ENCODE measurements at places on chromosomes 3 and 15.

DNA sequence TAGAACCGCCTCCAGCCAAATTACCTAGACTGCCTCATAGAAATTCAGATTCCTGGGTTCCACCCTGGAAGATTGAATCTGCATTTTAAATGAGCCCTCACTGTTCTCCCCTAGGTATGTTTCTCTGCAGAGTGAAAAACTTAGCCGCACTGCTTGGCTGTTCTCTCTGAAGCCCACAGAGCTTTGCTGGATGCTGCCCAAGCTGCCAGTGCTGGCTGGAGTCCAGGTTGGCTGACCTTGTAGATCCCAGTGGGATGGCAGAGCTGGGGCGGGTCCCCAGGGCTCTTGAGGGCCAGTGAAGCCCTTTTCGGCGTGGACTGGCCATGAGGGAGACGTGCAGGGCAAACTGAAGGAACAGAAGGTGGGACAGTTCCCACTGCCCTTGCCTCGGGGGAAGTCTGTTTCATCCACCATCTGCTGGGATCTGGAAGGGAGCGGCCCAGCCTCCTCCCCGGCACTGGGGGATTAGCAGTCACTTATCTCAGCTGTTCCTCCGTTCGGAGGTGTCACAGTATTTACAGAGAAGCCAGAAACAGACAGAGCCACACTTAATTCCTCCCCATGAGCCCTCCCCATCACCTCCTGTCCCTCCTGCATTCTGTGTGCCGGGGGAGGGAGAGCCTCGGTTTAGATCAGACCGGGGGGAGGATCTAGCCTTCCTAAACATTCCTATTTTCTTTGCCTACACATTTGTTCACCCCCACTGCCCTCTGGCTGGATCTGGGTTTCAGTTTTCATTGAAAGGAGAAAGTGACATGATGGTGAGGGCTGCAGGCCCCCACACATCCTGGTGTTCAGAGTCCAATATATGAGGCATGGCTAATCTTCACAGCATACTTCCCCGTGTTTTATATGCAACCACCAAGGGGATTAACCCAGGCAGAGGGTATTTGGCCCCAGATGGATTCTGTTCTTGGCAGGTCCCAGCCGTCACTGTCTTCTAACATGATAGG is 4.1 kb upstream of the ACTC1 start:
- no peak for DNase-seq

DNA sequence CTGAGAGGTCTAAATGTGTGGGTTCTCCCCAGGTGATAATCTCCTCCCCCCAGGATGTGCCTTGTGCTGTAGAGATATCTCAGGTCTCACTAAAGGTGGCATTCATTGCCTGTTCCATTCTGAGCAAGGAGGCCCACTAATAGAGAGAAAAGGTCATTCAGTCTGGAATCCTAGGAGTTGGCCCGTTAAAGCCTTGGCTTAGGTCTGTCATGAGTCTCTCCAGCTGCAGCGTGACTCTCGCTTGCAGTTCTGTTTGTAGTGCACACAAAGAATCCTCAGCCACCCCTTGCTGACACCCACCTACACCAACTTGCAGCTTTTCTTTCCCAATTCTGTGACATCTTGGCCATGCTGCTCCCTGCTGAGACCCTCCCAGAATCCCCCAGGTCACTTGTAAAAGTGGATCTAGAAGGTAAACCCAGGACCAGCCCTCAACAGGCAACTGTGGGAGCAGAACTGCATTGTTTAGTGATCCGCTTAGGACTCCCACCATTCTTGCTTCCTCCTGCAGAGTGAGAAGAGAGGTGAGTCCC is 17.7 kb downstream of the MAGEF1 start:
- DNase-seq = no peak

DNA sequence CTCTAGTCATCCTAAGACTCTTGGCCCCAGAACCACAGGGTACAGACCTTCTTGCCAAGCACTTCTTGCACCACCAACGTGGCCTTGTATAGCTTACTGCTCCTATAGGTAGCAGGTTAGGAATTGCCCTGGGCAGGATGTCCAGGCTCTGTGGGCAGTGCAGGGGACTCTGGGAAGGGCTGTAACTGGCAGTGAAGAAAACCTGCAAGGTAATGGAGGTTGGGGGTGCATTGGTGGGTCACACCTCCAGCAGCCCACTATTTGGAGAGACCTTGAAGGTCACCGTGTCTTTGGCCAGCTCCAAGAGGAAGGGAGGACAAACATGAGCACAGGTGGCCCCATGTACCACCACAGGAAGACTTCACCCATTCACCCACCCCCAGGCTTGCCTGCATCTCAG is 21.3 kb upstream of the XYLB start:
- no peak for DNase-seq

DNA sequence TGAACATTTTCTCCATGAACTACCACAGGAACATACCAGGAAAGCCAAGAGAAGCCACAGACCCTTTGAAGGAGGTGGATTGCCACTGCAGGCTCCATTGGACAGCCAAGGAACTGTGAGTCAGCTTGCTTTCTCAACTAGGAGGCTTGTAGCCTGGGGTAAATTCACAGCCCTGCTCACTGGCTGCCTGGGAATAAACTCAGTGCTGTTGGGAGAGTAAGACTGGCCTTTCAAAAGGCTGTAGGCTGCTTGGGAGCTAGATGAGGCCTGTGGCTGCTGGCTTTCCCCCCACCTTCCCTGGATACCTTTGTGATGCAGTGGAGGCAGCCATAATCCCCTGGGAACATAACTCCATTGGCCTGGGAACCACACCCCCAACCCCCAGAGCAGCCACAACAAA is 223.5 kb upstream of the RBMS3 start:
- no peak for DNase-seq

GRCh38 chr3:143718463-143718862 is 129.8 kb downstream of the SLC9A9 start:
- DNase-seq = no peak

DNA sequence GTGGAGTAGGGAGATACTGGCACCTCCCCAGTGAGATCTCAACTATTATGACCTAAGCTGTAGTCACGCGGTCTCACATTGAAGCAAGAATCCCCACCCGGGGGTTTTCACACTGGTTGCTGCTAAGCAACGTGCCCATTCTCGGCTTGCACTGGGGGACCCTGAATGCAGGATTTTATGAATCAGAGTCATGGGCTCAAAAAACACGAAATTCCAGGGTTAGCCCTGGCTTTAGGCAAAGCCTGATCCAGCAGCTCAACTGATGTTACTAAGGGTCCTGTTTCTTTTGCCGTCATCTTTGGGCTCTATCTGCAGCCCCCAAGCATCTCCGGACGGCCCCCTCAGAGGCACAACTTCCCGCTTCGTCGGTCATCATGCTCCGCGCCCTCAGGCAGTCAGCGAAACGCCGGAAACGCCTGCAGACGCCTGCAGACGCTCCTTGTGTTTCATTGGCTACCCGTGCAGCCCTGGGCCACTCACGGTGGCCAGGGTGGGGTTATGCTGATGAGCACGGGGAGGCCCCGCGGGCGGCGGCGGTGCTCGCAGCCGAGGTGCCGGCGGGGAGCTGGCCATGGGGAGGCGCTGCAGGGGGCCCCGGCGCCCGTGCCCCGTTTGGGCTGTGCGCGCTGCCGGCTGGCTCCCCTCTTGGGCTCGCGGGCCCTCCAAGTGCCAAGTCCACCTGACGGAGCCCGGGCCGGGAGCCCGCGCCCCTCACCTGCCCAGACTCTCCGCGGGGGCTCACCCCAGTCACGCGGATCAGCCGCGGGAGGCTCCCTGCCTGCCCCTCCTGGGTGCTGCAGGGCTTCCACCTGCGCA is 25.8 kb downstream of the EFCC1 start:
- DNase-seq = peak; percentile 70

DNA sequence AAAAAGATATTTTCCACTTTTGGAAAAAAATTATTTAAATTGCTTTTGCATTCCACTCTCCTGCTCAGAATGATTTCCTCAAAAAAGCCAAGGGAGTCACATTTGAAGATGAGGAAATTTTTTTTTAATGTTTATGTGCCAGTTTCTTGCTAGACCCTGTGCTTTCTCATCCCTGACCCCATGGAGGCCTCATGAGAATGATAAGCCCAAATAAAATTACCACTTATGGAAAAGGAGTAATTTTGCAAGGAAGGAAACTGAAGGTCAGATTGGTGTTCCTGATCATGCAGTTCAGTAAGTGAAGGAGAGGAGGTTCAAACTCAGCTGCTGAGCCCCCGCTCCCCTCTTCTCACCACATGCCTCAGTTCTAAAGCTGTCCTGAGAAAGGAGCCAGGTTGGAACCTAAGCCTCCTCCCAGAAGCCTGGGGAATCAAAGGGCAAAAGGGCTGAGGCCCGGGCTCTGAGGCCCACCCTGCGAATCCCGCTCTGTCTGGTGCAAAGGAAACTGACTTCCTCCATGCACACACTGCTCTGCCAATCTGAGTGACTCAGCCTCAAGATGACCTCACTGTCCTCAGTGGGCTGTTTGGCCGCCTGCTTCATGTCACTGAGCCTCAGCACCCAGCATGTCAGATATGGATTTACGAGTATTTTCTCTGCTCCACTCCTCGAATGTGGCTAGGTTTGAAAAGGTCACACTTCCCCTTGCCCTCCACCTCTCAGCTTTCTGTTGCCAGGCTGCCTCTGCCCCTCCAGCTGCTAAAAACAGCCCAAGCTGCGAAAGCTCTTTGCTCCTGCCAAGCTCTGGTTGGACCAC is 56.9 kb upstream of the FLNB start:
- DNase-seq = peak; percentile 77

DNA sequence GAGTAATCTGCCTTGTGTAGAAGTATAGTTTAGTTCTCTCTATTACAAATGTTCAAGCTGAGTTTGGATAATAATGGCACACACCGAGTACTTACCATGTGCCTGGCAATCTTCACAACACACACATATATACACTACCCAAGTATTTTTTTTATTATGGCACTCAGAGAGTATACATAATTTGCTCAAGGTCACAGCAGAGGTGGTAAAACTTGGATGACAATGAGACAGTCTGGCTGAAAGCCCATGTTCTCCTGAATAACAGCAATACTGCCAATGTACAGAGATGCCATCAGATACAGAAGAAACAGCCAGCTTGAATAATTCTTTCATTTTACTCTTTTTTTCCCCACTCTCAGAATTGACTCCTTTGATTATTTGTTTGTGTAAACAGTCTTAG is 460.0 kb downstream of the CNTN6 start:
- DNase-seq = no peak

DNA sequence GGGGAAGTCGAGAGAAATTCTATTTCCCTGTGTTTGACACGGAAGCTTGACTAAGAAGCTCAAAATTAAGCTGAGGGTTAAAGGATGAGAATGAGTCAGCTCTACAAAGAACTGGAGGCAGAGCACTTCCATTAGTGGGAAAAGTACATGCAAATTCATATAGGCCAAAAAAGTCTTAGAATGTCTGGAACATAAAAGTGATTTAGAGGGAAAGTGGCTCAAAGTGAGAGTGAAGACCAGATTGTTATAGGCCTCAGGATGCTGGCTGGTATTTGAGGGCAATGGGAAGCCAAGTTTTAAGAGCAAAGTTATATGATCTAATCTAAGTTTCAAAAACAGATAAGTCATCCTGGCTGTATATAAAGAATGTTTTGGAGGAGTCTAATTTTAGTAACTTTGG is 857.3 kb downstream of the NAALADL2 start:
- no peak for DNase-seq

DNA sequence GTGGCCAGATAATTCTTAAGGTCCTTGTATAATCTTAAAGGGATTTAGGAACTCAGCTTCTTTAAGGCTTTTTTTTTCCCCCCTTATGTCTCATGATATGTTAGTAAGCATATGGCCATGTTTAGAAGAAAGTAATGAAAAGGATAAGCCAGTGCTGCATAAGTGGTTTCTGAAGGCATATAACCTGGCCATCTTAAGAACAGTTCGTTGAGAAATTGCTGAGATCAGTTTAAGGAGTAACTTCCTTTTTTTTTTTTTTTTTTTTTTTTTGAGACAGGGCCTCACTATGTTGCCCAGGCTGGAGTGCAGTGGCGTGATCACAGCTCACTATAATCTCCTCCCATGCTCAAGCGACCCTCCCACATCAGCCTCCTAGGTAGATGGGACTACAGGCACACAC is 51.7 kb downstream of the UBE2E2 start:
- DNase-seq = no peak

GRCh38 chr15:61364871-61365270 is 135.8 kb upstream of the RORA start:
- DNase-seq = no peak

- no peak for DNase-seq
These were observed 218.8 kb downstream of the TBL1XR1 start for GRCh38 chr3:176978441-176978840.

DNA sequence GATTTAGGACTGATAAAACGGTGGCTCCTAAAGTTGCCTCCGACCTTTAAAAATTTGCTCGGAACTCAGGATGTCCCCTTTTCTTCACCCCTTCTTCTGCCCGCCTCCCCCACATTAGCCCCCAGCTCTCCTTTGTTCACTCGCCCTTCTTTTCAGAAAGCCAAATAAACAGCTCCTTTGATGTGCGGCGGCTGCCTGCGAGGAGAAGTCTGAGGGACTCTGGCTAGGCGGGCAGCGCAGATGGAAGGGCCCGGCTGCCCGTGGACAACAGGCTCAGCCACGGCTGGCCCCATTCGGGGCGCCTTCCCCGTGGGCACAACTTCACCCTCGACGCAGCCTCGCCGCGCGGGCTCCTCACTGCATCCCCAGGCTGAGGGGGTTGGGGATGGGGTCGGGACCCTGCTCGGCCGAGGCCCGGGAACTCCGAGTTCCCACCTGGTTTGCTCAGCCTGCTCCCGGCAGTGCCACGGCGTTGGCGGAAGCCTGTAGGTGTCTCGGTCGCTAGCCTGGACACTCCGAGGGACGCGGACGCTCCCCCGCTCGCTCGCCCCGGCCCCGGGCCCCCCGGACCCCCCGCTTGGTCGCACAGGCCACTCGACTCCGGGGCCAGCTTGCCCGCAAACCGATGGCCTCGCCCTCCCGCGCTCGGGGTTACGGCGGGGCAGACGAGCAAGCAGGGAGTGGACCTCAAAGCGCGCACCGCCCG is 897 bp upstream of the TLE3 start:
- peak; percentile 49 for DNase-seq

GRCh38 chr15:99315636-99316035 is 64.4 kb downstream of the LRRC28 start:
- no peak for DNase-seq

GRCh38 chr15:35256551-35256950 is 171.5 kb upstream of the NANOGP8 start:
- DNase-seq = no peak

GRCh38 chr15:71792521-71792920 is 17.8 kb upstream of the NR2E3 start:
- no peak for DNase-seq

All from KG1 (cell line).